ENCODE measurements at places on chromosomes 5 and 9.

DNA sequence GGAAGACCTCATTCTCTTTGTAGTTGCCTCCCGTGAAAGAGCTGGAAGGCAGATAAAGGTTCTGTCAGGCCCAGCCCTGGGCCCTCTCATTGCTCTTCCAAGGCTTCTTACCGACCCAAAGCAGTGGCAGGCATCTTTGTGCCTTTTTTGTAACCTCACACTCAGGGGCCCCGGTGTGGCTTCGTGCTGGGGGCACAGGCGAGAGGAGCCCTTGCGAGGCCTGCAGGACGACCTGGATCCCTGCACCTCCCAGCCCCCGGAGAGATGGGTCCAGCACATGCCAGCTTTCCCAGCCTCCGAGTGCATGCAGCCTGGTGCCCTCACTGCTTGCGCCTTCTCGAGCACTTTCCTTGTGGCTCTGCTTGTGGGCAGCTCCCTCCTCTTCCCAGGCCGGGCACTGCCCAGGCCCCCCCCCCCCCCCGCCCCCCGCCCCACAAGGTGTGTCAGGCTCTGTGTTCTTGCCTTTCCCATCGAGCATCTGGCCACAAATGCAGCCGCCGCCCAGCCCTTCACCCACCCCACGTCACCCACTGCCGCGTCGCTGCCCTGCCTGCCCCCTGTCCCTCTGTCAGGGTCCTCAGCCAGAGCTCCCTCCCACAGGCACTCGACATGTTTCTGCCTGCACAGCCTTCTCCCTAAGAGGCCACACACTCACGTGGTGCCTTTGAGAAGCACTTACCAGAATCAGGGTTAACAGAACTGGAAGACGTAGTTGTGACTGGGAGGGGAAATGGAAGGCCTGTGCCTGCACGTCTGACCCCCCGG, 63.7 kb upstream of the CACNA1B start:
- no peak for DNase-seq

DNA sequence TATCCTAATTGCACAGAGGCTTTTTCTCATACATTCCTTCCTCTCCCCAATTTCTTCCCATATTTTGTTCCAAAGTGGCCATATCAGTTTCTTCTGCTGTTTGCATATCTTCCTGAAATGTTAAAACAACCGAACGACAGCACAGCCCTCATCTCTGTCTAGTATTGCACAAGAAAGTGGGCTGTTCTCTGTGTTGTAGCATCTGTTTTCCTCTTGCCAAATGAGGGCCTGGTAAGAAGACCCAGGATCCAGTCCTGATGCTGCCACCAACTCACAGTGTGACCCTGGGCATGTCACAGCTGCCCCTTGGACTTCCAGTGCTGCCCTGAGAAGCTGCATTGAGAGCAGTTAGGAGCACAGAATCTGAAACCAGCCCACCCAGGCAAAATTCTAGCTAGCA, 4.1 kb downstream of the SLC31A2 start:
- DNase-seq = no peak

DNA sequence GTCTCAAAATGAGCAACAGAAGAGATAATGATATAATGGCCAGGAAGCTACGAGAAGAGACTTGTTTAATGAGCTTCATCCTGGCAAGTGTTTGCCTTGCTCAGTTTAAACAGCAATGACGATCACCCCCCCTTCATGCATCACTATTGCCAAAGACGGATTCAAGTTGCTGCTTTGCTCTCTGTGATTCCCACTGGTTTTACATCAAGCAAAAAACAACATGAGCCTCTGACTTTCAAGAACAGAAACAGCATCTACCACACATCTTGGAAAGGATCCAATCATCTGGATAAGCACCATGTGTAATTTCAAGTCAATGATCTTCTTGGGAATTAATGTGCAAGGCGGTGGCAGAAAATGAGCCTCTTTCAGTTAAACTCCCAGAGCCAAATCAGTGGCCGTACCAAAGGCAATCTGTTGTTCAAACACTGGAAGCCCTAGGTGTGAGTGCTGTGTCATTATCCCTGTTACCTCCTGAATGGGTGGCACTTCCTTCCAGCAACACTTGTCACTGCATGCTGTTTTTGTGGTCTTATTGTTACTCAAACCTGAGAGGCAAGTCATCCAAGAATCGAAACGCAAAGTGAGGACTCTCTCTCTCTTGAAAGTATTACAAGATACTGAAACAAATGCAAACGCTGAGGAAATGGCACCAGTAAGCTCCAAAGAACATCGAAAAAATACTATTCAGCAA, 72.8 kb downstream of the MED27 start:
- DNase-seq = no peak

- no peak for DNase-seq
Measured at GRCh38 chr9:134066526-134066912, 1.3 kb downstream of the BRD3 start.

DNA sequence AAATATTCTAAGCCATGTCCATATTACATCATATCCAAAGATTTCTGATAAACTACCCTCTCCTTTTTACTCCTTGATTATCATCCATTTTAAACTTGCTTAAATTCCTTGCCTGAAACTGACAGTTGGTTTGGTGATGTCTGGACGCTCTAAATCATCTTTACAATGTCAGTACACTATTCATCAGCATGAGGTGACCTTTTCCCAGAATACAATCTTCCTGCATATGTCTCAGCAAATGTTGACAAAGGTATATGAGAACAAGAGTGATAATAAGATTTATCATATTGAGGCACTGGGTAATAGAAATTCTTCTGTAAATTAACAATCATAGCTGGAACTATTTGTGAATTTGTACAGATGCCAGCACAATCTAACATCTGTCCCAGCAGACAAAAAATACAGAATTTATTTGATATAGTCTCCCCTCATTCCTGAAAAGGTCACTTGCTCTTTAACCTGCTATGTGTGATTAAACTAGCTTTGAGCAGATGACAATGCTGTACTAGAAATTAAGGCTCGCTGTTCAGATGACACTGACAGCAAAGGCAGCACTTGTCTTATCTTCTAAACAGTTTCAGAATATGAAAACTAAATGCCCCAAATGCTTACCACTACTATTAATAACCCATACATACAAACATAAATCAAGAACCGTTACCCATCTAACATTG, 32.2 kb downstream of the COX7C start:
- no peak for DNase-seq
